HuH-7 (cell line): ENCODE measurements at places on chromosomes 6 and 20.
A peak's percentile ranks its signal among the peaks of the same experiment; 100 is the strongest.

DNA sequence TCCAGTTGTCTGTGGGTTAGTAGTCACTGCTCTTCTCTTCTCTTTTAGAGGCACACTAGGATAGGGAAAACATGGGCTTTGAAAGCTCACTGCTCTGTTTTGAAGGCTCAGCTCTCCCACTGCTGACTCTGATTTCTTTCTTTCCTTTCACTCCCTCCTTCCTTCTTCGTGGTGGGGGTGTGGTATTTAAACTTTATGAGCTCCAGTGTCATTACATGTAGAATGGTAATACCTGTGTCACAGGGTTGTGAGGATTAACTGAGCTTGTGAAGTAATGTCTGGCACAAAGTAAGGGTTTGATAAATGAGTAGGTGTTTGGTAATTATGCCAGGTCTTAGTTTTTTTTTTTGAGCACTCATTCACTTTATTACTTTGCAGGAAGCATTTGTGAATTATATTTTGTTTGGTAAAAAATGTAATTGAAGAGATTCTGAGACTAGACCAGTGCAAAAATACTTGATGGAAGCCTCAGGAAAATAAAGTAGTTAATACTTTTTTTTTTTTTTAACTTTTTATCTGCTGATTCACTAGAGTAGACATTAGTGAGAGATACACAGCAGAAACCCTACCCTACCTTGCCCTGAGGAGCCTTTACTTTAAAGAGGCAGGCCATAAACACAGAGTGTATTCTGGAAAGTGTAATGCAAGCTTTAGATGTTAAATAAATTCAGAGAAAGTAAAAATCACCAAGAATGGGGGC, 17.3 kb downstream of the SMAP1 start:
- DNase-seq = no peak

GRCh38 chr6:79461205-79461604, 76.0 kb downstream of the LCA5 start:
- DNase-seq = peak; percentile 13

GRCh38 chr20:23163562-23163961, 77.4 kb upstream of the CD93 start:
- DNase-seq = no peak

GRCh38 chr20:62236766-62237513, 1.4 kb upstream of the OSBPL2 start:
- no peak for DNase-seq

- DNase-seq = peak; percentile 21
Measured at GRCh38 chr6:1724616-1725015, 114.9 kb downstream of the FOXC1 start.

- no peak for DNase-seq
Measured at GRCh38 chr20:2559651-2560050, 23.3 kb downstream of the TMC2 start.

GRCh38 chr6:1215884-1216487, 95.9 kb upstream of the FOXQ1 start:
- no peak for DNase-seq

DNA sequence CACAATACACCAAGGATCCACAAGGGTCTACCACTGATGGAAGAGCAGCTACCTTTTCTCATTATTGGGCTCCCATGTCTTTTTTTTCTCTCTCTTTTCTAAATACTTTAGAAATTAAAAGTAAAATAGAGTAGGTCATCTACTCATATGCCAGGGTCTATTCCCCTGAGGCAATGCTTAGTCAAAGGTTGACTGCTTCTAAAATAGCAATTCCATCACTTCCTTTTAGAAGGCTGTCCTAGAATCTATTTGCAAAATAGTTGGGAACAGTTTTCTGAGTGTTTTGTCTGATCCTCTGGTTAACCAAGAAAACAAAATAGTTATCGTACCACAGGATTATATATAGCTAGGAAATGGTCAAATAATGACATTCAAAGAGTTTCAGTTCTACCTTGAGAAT, 174.1 kb downstream of the COL21A1 start:
- no peak for DNase-seq

DNA sequence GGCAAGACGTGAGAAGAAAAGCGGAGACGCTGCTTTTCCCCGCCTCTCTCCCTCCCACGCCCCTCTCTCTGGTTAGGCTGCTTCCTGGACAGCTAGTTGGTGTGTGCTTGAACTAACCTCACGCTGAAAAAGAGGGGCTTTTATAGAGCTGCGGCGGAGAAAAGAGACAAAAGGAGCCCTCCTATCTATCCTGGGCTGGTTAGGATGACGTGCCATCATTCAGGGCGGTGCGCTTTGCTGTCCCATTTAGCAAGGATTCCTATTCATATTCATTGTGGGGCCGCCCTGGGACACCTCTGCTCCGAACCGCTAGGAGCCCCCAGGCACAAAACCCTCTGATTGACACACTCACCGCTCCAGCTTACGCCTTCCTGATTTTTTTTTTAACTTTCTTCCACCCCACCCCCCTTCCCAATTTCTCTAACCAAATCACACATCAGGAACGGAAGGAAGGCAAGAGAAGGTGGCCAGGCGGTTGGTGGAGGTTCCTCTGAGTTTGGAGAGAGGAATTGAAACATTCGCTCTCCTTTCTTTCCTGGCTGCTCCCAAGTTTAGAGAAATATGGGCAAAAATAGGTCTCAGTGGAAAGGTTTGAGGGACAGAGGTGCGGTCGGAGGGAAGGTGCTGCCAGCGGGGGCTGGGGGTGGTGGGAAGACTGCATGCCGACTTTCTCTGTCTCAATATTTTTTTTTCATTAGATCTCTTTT, at the start of gene OLIG3:
OLIG3 (minus strand) TSS at position 114 of the 707 bp plus-strand sequence. CDS start 224 bp downstream, outside the sequence.
- no peak for DNase-seq
